ENCODE measurements at places on chromosomes 2 and 18. TPM values are rescaled to one million over a fixed set of nuclear protein-coding genes. Genes with fewer than 3 reads are reported as not detected.
A peak's percentile ranks its signal among the peaks of the same experiment; 100 is the strongest.

GRCh38 chr2:192151853-192152252 lies 42.9 kb downstream of the TMEFF2 start:
- no peak for DNase-seq

DNA sequence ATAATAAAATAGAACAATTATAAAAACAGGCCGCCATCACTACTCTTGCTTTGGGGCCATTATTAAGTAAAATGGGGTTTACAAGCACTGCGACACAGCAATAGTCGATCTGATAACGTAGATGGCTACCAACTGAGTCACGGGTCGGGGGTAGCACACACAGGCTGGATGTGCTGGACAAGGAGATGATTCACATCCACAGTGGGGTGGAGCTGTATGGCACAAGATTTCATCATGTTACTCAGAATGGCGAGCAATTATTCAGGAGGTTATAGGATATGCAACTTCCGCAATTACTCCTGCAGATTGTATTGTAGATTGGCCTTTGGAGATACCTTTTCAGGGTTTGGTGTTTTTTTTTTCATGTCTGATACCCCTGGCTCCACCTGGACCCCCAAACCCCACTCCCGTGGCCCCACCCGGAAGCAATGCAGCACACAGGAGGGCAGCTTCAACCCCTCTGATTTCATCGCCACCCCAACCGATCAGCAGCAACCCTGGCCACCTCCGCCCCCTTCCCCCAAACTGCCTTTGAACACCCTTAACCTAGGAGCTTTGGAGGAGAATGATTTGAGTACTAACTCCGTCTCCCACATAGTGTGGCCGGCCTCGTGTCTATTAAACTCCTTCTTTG lies 21.4 kb upstream of the MLPH start:
- DNase-seq, result peak; percentile 64

DNA sequence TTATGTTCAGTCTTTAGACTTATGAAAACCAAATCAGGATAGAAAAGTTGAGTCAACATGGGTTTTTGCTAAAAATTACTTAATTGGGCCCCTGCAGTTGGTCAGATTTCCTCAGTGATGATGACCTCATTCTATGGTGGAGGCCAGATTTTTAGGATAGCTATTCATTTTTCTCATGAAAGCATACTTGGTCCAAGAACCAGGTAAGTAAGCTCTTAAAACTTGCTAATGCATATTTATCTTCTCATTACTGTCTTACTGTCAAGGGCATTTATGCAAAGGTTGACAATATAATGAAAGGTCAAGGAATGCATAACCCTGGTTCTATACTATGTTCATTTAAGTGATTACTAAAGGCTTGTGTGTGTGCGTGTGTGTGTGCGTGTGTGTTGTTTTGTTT lies 650.6 kb downstream of the SATB2 start:
- no peak for DNase-seq

DNA sequence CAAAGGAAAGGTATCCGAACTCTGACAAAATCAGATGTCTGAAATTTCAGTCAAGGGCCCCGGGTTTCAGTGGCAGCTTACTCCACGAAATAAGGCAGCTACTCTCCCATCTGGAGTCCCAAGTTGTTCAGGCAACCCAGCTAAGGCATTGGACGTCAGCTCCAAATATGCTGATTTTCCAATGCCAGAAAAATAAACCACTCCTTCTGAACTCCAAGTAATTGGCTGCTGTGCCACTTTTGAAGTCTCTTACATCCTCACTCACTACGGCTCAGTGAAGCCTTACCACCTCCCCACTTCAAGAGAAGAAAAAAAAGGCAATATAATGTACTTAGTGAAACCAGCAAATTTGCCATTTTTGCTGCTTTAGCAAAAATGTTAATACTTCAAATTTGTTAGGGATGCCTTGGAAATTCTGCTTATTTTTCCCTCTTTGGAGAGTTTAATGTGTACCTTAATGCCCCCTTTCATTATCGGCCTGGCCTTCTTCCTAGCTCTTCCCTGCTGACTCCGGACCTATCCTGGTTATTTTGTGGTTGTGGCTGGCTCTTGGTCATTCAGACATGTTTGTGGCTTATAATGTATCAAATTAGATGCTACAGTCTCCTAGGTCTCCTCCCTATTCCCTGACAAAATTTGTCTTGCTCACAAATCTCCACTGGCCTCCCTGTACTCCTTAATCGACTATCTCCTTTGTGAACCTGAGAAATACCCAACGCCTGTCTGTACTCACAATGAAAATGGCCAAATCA lies 589.2 kb upstream of the ZEB2 start:
- DNase-seq, result no peak

Gene ALK
- not detected for polyA plus RNA-seq

Gene LHCGR
- not detected for polyA plus RNA-seq

Gene CDH2
- polyA plus RNA-seq, result 54.0 TPM
